H1 (cell line): ENCODE measurements at places on chromosomes 2 and 18. TPM values are rescaled to one million over a fixed set of nuclear protein-coding genes. Genes with fewer than 3 reads are reported as not detected.

Gene FASTKD2
- 37.9 and 38.5 TPM in 2 replicates for total RNA-seq

DNA sequence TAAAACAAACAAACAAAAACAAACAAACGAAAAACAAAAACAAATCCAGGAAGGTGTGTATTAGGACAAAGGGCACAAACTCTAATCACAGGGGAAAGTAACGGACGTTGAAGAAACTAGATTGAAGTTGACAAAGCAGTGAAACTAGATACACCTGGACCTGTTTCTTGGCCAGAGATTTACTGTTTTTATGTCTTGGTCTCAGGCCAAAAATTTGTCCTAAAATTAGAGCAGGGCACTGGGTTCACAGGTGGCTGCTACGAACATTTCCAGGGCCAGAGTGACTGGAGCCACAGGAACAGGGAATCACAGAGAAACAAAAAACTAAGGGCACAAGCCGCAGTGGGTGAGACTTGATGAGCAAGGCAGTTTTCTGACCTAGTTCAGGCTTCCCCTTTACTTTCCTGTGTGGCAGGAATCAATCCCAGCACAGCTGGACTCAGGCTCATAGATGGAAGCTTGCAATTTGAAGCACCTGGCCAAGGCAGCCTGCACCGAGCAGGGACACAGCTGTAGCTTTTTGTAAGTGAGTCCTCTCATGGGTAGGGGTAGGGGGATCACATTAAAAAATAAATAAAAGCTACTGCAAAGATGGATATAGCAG, 329.4 kb downstream of the DLGAP1 start:
- no peak for DNase-seq

DNA sequence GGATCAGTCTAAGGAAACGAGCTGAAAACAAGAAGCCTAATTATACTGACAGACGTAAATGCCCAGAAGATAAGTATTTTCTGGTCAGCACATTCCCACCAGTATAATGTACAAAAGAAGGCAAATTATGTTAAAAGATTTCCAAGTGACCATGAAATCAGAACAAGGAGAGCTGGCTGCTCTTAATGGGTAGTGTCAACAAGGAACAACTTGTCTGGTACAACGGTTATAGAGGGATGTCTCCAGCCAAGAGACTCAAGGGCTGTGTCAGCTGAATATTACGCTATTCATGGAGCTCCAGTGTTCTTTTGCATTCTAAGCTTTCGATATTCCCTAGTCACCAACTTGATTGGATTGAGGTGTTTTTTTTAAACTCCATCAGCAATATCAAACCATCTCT, 8.6 kb upstream of the L3MBTL4 start:
- DNase-seq: no peak

Gene NGEF
- 3.2 and 7.9 TPM in 2 replicates for total RNA-seq

DNA sequence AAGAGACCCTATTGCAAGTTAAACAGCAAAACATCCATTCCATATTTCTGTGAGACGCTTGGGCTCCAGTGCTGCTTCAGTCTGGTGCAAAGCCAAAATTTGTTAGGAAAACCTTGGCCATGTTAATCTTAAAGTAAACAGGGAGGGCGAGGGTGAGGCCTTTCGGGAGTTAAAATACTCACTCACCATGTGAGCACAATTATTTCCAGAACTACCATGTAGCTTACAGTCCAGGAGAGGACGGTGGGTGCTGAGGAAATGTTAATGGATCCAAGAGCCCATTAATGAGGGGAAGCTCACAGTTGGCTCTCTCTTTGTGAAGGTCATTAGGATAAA, 286.4 kb downstream of the SLC8A1 start:
- DNase-seq: no peak

DNA sequence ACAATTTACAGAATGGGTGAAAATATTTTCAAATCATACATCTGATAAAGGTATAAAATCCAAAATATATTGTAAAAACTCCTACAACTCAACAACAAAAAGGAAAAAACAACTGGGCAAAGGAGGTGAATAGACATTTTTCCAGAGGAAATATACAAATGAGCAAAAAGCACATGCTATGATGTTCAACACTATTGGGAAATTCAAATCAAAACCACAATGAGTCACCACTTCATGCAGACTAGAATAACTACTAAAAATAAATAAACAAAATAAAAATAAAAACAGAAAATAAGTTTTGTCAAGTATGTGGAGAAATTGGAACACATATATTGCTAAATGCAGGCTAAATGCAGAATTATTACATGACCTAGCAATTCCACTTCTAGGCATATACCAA, 120.9 kb downstream of the FSIP2 start:
- DNase-seq: no peak

- DNase-seq: no peak
Measured at GRCh38 chr2:47016172-47016913, 100.7 kb upstream of the MCFD2 start.

GRCh38 chr18:62445386-62445917, 77.4 kb upstream of the ZCCHC2 start:
- DNase-seq: no peak

- no peak for DNase-seq
Measured at GRCh38 chr18:49435170-49435569, 25.3 kb downstream of the DYM start.

DNA sequence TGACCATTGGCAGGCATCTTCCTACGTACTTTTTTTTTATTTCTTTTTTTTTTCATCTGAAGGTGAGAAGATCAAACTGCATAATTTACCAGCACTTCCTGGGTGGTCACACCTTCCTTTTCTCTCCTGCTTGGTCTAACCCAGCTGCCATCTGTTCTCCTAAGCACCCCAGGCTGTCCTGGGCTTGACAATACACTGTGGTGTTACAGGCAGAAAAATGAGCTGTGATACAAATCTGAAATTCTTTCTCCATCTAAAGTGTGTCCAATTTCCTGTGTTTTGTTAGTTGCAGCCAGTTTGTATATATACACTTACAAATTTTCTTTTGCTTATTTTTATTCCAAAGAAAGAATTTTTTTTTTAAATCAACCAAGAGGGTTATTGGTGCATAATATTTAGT, 786.0 kb upstream of the ZEB2 start:
- no peak for DNase-seq

DNA sequence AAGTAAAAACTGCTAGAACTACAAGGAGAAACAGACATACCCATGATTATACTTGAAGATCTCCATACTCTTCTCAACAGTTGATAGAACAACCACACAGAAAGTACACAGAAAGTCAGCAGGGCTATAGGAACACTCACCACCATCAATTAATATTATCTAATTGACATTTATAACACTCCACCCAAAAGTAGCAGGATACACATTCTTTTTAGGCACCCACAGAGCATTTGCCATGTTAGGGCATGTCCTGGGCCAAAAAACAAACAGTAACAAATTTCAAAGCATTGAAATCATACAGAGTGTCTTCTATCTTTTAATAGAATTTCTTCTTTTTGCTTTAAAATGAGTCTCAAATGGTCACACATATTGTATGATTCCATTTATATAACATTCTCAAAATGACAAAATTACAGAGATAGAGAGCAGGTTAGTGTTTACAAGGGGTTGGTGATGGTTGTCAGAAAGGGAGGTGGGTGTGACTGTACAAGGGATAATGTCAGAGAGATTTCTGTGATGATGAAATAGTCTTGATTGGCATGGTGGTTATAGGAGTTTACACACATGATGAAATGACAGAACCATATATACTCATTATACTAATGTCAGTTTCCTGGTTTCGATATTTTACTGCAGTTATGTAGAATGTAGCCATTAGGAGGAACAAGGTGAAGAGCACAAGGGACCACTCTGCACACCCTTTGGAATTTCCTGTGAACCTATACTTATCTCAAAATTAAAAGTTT, 82.8 kb downstream of the NCK2 start:
- no peak for DNase-seq

DNA sequence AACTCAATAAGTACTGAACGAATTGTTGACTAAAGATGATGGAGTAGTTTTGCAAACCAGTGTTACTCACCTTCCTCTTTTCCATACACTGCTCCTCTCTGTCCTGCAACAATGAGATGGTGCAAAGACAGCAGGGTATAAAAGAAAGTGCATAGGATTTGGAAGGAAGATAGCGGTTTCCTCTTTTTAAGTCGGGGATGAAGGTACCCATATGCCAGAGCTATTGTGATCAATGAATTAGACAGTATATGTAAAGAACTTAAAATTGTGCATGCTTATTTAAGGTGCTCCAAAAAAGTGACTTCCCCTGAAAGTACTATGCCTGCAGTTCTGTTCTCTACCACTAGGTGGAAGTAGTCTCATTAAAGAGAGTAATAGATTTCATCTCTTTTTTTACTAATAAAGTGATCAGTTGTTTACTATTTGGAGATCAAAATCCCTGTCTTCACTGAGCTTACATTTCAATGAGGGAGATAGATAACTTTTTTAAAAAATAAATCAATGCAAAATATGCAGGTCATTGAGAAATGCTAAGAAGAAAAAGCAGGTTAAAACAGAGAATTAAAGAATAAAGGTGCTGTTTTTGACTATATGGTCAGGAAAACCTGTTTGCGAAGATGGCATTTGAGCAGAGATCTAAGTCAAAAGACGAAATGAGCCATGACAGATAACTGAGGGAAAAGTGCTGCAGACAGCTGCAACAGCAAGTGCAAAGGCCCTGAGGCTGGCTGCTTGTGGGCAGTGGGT, 339.7 kb upstream of the SLC14A2 start:
- no peak for DNase-seq

- no peak for DNase-seq
Measured at GRCh38 chr18:27887711-27888495, 289.0 kb downstream of the CDH2 start.

DNA sequence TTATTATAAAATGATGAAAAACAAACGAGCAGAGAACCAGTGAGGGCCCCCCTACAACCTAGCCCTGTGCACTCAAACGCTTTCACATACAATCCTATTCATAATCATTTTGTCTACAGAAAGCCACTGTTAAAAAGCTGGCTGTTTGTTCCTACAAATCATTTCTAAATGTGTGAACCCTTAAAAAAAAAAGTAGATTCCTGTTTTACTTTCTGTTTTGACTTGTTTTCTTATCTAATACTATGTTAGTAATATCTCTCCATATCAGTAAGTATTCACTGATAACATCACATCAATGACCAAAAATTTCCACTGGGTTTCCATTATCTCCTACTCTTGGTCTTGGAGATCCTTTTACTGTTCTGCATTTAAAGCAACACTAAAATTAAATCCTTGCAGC, 128.8 kb upstream of the TTC39C start:
- no peak for DNase-seq

DNA sequence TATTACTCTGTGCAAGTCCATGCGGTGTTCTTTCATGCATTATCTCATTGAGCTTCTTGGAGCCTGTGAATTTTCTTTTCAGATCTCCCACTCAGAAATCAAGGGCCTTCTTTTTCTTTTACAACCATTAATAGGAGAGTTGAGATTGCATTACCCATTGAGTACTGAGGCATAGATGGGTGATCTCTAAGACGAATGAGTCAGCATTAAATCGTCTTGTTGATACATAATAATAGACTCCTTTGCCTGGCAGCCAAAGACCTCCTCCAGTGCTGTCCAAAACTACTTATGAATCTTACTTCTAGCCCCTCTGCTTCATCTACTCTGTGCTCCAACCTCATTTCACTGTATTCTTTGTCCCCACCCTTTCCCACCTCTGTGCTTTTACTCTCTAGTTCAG, 180.5 kb downstream of the AGPS start:
- DNase-seq: no peak

GRCh38 chr2:176692533-176692932, 423.3 kb downstream of the MTX2 start:
- no peak for DNase-seq

Gene CCBE1
- total RNA-seq: 2.6 and 4.4 TPM in 2 replicates

GRCh38 chr2:54977149-54977548, 73.1 kb downstream of the RTN4 start:
- DNase-seq: no peak

DNA sequence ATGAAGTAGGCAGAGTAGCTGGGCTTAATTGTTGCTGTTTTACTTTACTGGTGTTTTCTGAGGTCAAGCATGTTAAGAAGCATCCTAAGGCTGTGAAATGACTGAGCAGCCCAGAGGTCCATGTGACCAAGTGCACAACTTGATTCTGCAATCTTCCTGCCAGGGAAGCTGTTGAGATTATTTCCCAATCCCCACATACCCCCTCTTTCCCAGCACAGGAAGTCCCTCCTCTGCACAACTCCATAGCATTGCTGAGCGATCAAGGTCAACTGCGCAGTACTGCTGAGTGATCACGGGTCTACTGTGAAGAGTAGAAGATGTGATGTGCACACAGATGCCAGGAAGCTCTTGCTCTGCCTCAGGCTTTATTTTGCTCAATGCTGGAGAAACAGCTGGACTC, 105.8 kb downstream of the GALNT14 start:
- DNase-seq: no peak

GRCh38 chr2:85810371-85811179, 56.8 kb downstream of the ATOH8 start:
- no peak for DNase-seq
